ENCODE measurements at places on chromosomes 3 and 15.
A peak's percentile ranks its signal among the peaks of the same experiment; 100 is the strongest.

DNA sequence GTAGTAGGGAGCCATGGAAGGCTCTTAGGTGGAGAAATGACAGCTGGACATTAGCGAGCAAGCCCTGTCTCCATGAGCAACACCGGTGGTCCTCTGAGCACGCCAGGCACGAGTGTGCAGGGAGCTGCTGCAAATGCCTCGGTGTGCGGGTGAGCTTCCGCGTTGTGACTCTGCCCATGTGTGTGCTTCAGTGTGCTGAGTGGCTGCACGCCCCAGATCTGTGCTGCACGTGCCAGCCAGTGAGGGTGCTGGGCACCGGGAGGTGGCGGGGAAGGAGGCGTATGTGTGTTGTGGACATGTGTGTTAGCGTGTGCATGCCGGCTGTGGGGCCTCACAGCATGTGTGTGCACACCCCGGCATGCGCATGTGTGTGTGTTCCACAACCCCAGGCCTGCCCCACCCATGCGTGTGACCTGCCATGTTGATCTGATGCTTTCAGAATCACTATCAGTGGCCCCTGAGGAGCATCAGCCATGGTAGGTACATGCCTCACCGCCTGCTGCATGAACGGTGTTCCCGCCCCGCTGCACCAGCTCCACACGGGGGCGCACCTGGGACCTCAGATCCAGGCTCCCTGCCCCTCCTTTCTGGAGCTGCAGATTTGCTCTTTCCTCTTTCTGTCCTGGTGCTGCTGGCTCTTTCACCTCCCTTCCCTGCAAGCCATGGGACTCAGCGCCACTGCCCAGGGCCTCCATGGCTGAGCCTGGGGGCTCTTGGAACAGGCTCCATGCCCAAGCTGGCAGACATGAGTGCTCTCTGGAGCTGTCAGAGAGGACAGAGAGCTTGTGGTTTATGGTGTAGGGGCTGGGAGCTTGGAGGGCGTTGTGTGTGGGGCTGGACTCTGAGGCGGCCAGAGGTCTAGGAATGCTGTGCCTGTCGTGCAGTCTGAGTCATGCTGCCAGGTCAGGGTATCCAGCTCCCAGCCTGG is 169.4 kb downstream of the TBC1D2B start:
- peak; percentile 47 for DNase-seq

DNA sequence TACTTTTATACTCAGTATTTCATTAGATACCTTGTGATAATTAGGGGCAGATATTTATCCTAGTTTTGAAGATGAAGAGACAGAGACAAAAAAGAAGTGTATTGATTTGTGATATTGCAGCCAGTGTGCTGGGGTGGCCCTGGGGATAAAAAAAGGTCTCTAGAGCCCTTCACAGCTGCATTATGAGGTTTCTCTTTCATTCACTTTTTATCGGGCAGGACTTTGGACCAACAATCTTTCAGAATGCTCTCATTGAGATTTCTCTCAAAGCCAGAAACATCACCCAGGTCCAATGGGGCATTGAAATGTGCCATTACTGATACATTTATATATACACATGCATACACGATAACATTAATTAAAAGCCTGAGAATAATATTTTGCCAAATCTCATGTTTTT is 20.5 kb upstream of the SELENOT start:
- no peak for DNase-seq

DNA sequence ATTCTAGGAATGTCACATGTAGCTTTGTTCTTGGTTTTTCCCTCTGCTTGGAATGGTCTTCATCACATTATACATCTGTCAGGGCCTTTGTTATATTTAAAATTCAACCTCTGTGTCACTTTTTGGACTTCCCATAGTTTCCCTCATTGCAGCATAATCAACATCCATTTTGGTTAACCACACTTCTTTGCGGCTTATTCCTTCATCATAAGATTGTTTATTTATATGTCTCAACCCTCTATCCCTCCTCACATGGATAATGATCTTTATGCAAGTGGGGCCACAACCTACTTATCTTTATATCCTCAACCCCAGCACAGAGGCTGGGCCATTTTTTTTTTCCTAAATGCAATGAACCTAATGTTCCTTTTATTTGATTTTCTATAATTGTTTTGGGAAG is 260.0 kb upstream of the THBS1 start:
- no peak for DNase-seq

DNA sequence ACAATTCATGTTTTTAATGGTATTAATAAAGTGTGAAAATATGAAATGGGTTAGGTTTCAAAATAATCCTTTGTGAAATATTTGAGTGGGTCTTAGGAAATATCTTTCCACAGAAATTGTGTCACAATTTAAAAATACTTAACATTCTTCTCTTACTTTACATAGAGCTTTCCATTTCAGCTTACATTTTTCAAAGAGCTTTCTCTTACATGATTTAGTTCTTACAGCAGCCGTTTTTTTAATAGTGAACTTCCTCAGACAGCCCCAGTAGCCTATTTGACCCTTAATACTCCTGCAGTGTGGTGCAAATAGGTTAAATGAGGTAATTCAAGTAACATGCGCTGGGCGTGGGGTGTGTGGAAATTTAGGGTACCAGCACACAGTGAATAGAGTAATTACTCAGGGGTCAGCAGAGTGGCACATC is 21.8 kb downstream of the P2RY12 start:
- no peak for DNase-seq

- no peak for DNase-seq
Measured at GRCh38 chr15:65292938-65293518, 2.8 kb upstream of the RNU5A-1 start.

GRCh38 chr15:80367094-80367493 is 37.1 kb upstream of the ARNT2 start:
- DNase-seq: no peak

DNA sequence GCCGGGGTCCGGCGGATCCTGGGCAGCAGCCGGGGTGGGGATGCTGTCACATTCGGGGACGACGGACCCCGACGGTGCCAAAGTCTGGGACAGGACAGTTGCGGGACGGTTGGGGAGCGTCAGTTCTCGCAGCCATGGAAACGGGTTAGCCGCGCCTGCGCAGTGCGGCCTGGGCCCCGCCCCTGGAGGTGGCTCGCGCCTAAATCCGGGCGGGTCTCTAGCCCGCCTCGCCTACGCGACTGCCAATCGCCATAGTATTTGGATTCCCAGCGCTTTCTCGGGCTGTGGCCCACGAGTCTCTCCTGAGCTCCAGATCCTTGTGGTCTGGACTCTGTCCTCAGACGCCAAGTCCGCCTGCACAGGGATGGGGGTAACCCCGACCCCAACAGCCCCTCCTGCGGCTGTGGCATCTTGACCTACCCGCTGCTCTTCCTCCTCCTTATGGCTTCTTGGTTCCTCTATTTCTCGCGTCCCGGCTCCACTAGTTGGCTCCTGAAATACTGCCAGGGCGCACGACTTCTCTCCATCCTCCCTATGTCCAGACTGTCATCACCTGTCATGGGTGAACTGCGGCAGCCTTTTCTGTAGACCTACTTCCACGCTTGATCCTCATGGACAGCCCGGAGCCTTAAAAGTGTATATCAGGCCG is at the start of gene ZMYND10:
Gene ZMYND10 (minus strand): TSS at position 147 of the 649 bp plus-strand sequence. CDS start 153 bp downstream, outside the sequence.
- DNase-seq: peak; percentile 31

DNA sequence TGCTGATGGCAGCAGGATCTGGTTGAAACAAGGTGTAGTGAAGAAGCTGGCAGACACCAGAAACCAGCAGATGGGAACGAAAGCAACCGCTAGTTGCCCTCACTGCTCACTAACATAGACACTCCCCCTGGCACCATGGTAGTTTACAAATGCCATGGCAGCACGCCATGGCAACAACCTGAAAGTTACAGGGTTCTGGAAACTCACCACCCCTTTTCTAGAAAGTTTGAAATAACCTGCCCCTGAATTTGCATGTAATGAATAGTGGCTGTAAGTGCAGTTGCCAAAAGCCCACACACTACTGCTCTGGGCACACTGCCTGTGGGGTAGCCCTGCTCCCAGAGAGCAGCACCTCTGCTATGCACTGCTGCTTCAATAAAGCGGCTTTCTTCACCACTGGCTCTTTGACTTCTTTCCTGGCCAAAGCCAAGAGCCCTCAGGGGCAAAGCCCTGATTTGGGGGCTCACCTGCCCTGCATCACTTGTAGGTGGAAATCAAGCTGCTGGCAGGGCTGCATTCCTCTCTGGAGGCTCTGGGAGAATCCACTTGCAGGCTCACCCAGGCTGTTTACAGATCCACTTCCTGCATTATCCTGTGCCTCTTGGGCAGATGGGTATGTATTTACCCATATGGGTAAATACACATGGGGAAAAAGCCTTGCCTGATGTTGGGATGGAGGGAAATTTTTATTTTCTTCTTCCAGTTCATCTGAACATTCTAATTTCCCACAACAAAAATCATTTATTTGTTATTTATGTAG is 2.0 kb upstream of the GP9 start:
- peak; percentile 75 for DNase-seq

DNA sequence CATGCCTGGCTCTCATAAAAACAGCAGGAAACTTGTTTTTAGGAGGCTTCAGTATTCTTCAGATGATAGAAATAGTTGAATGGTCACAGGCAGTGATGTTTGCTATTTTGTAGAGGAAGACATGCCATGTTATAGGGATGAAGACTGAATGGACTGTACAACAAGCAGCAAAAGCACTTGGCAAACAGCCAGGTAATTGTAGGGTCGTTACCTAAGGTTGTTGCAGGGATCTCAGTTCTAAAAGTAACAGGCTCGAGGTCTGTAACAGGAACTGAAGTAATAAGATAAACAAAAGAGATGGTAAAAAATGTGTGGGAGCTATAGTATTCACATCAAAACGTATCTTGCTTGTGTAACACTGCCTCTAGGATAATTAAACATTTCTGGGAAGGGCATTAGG is 116.3 kb downstream of the TFG start:
- no peak for DNase-seq

DNA sequence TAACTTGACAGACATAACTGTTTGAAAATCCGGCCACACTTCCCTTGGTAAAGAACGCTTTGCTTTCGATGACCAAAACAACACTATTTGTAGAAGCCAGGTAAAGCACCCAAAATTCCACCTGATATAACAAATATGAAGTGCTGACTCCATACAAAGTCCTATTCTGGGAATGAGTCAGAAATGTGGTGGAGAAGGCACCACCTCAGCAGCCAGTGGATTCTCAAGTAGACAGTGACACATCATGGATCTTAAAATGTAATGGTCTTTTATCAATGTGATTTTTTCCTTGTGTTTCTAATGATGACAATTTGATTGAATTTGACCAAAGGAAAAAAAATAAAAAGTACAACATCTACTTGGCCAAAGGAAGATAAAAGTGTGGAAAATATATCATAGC is 135.0 kb upstream of the WNT5A start:
- DNase-seq: no peak

DNA sequence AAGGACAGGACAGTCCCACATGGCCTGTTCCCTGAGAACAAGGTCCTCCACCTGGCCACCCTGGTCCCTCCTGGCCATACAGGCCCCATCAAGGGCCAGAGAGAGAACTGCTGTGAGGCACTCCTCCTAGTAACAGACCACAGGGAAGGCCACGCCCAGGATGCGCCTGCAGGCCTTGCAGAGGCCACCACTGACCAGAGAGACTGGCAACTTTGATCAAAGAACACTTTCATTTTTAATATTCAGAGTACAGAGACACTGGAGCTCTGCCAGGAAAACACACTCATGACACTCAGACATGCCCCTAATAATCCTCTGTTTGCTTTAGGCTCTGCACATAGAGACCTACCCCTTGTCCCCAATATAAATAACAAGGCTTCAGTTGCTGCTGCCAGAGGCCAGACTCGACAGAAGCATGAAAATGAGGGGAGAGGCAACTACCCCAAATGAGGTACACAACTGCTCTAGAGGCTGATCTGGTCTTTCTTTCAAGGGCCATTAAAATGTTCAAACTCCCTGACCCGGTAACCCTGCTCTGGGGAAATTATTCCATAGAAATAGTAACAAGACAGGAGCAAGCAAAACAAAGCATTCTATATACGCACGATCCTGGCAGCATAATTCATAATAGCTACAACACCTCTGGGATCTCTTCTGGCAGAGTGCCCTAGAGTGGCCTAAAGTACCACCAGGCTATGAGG is 44.8 kb downstream of the CCDC12 start:
- DNase-seq: peak; percentile 32
